ENCODE measurements at places on chromosomes 2 and 18.

GRCh38 chr2:86254576-86255538, 55.6 kb downstream of the MRPL35 start:
- DNase-seq, result no peak

DNA sequence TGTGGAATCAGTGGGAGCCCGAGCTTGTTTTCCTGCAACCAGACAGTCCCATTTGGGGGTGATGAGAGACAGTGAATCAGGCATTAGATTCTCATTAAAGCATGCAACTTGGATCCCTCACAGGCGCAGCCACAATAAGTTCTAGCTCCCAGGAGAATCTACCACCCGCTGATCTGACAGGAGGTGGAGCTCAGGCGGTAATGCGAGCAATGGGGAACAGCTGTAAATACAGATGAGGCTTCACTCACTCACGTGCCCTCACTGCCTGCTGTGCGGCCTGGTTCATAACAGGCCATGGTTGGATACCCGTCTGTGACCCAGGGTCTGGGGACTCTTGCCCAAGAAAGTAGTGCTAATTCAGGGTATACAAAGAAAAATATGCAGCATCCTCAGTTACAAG, 144.8 kb upstream of the RGPD4 start:
- no peak for DNase-seq

GRCh38 chr2:7061450-7061789, 144.2 kb downstream of the RNF144A start:
- no peak for DNase-seq

- DNase-seq, result no peak
These were observed 21.9 kb upstream of the PPP1CB start for GRCh38 chr2:28729698-28730097.

- DNase-seq, result no peak
These were observed 43.5 kb upstream of the NPAS2 start for GRCh38 chr2:100776445-100776844.
